ENCODE measurements at places on chromosomes 2 and 18.

GRCh38 chr2:135667045-135667444 is 74.6 kb upstream of the UBXN4 start:
- no peak for DNase-seq

DNA sequence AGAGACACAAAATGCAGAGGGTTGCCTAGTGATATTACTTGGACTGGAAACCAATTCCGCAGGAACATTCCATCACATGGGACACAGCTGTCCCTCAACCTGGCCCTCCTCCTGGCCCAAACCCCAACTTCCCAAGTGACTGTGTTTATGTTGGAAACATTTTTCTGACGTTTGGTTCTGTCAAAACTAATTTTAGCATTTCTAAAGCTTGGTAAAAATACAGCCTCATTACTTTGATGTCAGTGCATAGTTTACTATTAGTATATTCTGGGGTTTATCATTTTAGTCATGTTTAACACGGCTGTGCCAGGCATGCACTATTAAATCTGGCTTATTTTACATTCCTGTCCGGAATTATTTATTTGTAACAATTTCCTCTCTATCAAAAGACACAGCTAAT is 69.9 kb downstream of the GLI2 start:
- DNase-seq: no peak

DNA sequence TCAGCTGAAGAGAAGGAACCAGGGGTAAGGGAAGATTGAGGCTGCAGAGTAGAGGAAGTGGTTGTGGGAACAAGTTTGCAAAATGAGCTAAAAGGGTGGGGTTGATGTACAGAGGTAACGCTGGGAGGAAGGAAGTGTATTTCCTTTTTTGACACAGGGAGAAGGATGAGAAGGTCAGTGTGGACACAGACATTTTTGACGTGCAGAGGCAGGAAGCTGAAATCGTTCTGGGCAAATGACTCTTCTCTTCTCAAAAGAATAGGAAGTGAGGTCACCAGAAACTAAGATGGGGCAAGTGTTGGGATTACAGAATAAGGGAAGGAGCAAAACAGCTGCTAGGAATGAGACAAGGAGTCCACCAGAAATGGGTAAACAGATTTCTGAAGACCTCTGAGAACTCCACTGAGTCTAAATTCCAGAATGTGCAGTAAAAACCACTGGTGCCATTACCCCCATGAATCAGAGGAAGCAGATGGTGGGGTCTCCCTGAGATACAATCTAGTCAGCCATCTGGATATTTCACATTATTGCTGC is 20.0 kb upstream of the RNF149 start:
- DNase-seq: peak; percentile 14

DNA sequence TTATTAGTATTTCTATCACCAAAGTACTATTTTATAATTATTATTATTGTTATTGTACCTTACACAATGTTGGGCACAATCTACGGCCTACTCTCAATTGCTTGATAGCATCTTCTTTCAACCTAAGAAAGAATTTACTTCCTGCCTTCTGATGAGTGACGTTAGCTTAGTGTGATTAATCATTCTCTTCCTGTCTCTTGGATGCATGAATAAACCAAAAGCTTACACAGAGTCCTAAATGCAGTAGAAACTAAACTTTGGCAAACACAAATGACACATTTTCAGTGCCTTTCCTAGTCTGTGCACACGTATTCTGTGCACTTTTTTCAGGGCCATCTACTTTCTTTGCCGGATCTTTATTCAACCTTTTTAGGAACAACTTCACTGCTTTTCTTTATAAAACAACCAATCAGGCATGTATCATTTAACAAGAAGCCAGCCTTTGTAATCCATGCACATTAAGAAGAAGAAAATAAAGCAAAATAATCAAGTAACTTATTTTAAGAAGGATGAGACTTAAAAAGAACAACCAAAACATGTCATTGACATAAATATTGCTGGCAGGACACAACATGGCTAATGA is 19.1 kb downstream of the TRAK2 start:
- no peak for DNase-seq

GRCh38 chr18:48195787-48196186 is 213.4 kb downstream of the ZBTB7C start:
- DNase-seq: no peak

DNA sequence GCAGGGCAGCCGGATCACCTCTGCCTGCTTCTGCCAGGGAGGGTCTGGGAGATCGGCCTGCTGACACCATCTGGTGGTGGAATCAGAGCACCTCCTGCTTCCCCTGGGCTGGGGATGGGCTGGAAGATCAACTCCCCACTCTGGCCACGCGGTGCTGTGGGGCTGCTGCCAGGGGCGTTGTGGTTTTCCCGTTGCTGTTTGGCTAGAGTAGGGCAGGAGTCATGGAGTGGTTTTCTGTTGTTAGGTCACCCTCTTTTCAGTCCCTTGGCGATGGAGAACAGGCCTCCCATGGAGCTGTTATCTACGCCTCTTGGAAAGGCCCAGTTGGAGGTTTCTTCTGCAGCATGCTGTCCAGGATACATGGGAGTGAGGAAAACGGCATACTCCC is 15.2 kb downstream of the BCL2L11 start:
- no peak for DNase-seq

- DNase-seq: no peak
Measured at GRCh38 chr2:170162271-170162632, 15.7 kb upstream of the MYO3B start.

DNA sequence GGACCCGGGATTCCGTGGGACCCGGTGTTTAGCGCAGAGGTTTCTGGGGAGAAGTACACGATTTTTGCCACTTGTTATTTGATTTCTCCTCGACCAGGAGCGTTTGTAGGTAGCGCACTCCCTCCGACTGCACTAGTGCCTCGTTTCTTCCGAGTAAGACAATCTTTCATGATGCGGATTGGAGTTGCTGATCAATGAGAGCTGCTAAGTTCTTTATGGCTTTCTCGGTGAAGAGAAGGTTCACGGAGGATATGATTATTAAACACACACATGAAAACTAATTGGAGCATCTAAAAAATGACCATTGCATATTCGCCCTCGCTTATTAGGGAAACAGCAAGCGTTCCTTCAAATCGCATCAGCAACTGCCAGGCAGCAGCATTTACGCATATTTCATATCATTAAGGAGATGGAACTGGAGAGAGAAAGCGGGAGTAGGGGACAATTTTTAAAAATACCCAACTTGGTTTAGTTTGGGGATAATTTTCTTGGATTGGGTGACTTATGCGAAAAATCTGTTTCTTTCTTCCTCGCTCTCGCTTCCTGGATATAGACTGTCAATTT is 616 bp downstream of the EML6 start:
- peak; percentile 45 for DNase-seq

- no peak for DNase-seq
Measured at GRCh38 chr2:119464981-119465380, 33.3 kb downstream of the TMEM37 start.

- no peak for DNase-seq
Measured at GRCh38 chr2:23809150-23809549, 117.8 kb downstream of the ATAD2B start.

GRCh38 chr2:232687382-232688160 is 9.6 kb upstream of the GIGYF2 start:
- DNase-seq: no peak

DNA sequence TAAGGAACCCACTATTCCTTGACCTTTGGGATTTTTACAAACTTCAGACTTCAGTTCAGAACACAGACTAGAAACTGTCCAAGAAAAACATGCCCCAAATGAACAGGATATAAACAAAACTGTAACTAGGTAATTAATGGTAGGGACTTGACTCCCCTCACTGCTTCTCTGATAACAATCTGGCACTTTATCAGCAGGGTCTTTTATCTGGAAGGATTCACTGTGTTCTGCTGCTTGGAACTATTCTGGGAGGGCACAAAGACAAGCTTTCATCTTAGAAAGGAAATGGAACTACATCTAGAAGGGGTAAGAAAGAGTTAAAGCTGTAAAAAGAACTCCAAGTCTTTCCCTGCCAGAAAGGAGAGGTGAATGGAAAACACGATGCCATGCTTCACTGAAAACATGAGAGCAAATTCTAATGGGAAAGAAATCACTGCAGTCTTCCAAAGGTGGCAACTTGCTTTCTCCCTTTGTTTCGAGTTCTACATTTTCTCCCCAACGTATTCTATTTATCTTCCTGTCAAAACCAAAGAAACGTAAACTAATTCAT is 181.2 kb downstream of the THADA start:
- DNase-seq: peak; percentile 8

GRCh38 chr2:26352892-26353291 is 6.3 kb upstream of the ADGRF3 start:
- DNase-seq: no peak

DNA sequence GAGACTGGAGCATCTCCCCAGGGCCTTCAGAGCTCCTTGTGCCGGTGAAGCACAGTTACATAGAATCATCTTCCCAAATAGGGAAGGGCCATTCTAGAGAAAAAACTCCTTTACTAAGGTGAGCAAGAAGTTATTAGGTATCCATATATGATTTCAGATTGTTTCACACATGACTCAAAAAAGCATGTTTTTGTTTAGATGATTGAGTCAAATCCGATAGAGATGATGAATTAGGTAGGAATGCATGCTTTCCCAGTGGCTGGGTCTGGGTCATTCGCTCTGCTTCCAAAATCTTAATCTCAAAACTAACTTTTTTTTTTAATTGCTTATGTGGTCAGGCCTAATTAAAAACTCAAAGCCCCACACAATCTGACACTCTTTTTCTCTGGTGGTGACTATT is 3.8 kb downstream of the NT5C1B start:
- no peak for DNase-seq

GRCh38 chr2:176100547-176101140 is 1.0 kb downstream of the HOXD12 start:
- DNase-seq: no peak

DNA sequence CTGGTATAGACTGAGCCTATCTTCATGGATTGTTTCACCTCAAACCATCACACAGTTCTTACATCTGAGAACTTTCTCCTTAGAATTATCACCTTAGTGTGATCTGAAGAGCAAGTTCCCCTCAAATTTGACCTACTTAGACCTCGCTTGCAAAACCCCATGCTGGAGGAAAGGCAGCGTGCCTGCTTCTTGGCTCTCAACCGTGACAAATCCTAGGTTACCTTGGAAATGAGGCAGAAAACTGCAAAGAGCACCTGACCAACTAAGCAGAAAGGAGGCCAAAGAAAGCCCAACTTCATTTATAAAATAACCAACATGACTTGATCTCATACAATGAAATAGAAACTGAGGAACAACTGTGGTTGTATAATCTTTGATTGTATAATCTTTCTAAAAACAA is 146.4 kb downstream of the RAB3GAP1 start:
- no peak for DNase-seq

DNA sequence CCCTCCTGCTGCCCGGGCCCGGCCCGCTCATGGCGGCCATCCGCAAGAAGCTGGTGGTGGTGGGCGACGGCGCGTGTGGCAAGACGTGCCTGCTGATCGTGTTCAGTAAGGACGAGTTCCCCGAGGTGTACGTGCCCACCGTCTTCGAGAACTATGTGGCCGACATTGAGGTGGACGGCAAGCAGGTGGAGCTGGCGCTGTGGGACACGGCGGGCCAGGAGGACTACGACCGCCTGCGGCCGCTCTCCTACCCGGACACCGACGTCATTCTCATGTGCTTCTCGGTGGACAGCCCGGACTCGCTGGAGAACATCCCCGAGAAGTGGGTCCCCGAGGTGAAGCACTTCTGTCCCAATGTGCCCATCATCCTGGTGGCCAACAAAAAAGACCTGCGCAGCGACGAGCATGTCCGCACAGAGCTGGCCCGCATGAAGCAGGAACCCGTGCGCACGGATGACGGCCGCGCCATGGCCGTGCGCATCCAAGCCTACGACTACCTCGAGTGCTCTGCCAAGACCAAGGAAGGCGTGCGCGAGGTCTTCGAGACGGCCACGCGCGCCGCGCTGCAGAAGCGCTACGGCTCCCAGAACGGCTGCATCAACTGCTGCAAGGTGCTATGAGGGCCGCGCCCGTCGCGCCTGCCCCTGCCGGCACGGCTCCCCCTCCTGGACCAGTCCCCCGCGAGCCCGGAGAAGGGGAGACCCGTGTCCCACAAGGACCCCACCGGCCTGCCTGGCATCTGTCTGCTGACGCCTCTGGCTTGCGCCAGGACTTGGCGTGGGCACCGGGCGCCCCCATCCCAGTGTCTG is 767 bp downstream of the RHOB start:
- no peak for DNase-seq

DNA sequence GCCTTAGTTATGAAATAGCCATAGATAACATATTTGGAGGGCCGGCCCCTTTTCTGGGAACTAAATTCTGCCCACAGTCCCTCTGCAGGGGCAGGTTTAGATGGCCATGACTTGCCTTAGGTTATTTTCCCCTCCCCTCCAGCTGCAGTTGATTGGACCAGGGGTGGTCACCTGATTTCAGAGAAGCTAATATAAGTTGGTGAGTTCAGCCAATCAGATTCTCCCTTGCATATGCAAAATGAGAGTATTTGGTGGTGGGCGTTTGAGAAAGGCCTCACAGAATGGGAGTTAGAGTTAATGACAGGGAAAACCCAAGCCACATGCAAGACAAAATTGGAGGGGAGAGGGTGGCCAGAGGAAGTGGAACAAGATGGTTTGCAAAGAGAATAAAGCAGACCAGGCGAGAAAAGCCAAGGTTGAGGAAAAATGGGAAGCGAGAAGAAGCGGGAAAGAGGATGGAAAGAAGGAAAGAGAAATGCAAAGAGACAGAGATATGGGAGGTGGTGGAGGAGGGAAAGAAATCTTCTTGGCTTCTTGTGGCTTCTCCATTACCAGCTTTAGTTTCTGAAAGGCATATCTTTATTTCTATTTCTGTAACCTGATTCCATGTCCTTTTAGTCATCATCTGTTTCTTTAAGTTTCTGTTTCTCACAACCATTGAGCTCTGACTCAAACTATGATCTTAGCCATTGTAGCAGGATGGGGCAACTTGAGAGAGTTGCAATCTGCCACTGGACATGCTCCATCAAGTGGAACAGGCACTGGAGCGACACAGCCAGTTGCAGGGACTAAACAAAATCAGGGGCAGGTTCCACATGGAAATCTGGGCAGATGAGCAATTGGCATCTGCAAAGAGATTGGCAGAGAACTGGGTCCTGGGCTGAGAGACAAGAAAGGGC is 108.1 kb upstream of the SIX3 start:
- DNase-seq: no peak

DNA sequence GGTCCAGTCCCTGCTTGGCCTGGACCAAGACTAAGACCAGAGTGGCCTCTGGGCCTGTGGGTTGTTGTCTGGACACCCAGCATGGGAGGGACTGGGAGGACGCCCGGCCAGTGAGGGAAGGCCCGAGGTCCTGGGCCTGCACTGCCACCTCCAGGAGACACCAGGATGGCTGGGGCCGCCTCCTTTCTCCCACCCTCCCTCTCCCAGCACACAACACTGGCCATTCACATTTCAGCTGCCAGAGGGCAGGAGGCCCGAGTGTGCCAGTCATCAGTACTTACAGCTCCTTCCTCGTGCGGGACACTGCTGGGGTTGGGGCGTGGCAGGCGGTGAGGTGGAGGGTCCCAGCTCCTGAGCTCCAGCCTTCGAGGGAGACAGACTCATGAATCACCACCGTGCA is 133.5 kb downstream of the ASB1 start:
- no peak for DNase-seq

DNA sequence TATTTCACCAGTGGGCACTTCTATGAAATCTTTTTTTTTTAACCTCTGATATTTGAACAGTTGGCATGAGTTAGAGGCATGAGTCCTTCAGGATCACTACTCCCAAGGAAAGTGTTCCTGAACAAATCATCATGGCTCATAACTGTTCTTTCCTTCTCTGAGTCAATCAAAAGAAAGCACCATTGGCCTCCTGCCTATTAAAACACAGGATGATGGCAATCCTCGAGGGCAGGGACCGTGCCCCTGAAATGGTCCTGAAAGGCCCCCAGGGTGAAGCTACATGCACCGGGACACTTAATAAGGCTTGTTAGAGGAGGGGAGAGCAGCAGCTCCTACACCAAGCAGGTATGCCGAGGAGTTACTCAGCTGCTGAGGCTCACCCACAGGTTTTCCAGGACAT is 43.5 kb downstream of the SLC14A2 start:
- DNase-seq: no peak
